Dermis blood vessel endothelial cell (primary cell): ENCODE measurements at places on chromosomes 16 and 17. TPM values are rescaled to one million over a fixed set of nuclear protein-coding genes. Genes with fewer than 3 reads are reported as not detected.

The CBX2 gene
- total RNA-seq = 12.9 and 14.1 TPM in 2 replicates

The RAC3 gene
- 9.0 and 14.0 TPM in 2 replicates for total RNA-seq

DNA sequence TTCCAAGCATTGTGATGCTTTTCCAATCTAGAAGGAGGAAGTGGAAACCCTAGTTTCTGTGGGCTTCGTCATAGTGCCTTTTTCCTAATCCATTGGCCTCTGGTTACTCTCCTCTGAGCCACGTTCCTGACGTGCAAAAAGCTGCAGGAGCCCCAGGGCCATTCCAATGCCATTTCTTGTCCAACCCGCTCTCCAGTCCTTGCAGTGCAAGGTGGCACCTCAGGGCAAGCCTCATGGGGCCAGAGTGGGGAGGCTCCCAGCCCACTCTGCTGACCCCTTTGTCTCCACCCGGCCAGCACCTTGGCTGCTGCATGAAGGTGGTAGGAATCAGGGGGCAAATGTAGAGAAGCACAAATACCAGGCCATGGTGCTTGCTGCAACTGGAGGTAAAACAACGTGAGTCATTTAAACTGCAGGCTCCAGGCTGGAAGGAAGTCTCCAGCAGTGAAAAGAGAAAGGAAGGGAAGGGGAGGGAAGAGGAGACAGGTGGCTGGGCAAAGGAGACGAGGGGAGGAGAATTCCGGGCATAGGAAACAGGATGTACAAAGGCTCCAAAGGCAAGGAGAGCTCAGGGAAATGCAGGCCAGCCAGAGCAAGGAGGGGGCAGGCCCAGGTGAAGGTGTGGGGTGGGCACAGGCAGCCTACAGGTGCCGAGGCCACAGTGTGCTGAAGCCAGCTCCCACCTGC lies 168.2 kb upstream of the TNRC6C start:
- no peak for DNase-seq

GRCh38 chr17:31394544-31394943 lies 3.1 kb downstream of the RAB11FIP4 start:
- DNase-seq = peak; percentile 80

DNA sequence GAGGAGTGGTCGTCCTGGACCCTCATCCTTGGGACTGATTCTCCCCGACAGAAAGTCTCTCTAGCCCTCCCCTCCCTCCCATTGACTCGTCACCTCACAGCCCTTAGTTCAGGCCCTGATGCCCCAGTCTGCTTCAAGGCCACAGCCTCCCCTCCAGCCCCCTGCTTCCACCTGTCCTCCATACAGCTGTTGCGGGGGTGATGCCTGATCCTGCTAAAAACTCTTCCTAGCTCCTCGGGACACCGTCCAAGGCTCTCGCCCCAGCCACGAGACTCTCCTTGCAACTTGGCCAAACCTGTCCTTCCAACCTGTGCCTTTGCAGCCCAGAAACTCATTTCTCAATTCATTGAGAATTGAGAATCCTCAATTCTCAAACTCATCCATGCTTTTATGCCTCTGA lies 6.8 kb downstream of the STAC2 start:
- no peak for DNase-seq

DNA sequence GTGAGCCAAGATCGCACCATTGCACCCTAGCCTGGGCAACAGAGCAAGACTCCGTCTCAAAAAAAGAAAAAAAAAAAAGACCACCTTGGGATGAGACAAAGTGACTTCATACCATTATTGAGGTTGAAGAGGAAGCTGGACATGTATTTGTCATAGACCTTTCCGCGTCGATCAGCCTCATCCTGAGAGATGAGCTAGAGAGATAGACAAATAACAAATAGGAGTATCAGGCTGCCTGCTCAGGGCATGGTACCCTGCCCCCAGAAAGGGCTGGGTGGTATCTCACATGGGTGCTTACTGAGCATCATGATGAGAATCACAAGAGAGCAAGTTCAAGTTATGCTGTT lies 22.1 kb downstream of the CNTNAP1 start:
- DNase-seq = no peak

- no peak for DNase-seq
Measured at GRCh38 chr17:17035490-17035889, 6.8 kb upstream of the MPRIP start.
